Epithelial cell of proximal tubule (primary cell): ENCODE measurements at places on chromosomes 5 and 9. TPM values are rescaled to one million over a fixed set of nuclear protein-coding genes. Genes with fewer than 3 reads are reported as not detected.

The IFNA2 gene
- total RNA-seq = not detected in 2 replicates

DNA sequence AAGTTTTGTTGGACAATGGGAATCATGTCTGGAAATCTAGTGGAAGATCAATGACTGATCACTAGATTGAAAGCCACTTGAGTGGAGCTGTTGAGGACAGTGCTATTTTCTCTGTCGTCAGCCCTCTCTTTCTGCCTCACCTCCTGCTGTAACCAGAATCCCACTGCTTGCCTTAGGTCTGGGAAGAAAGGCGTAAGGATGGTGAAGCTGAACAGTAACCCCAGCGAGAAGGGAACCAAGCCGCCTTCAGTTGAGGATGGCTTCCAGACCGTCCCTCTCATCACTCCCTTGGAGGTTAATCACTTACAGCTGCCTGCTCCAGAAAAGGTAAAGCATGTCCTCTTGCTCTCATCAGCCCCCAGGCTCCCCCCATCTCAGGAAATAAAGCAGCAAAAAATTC is 1.1 kb downstream of the NSG2 start:
- DNase-seq = no peak

DNA sequence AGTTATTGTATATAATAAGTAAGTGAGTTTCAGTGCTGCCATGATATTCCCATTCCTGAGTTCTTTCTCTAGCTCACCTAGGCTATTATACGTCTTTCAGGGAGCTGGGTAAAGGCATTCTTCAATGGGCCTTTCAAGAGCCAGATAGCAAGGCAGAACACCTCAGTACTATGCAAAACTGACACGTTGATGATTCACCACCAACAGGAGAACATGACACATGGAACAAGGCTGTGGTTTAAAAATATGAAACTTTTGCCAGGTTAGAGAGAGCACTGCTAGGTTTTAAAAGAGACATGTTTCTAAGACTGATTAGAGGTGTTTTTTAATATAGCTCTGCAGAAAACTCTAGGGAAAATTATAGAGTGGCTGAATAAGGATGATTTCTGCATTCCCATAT is 95.9 kb downstream of the UGCG start:
- DNase-seq = peak; percentile 75

GRCh38 chr5:36740259-36740898 is 134.0 kb downstream of the SLC1A3 start:
- DNase-seq = no peak
